IMR-90 (cell line): ENCODE measurements at places on chromosomes 1 and 21. TPM values are rescaled to one million over a fixed set of nuclear protein-coding genes. Genes with fewer than 3 reads are reported as not detected.

Gene SPRR3
- not detected in 2 replicates for total RNA-seq

Gene AIRE
- total RNA-seq: not detected in 2 replicates

Gene CLCA4
- total RNA-seq: not detected in 2 replicates

Gene ZNF695
- 0.54 and 1.1 TPM in 2 replicates for total RNA-seq

Gene TGFB2
- total RNA-seq: 3.8 and 5.3 TPM in 2 replicates

Gene GBP7
- total RNA-seq: not detected in 2 replicates

Gene SYF2
- total RNA-seq: 8.6 and 22.2 TPM in 2 replicates

Gene PSMA5
- 75.5 and 83.9 TPM in 2 replicates for total RNA-seq

Gene ACTL8
- under 0.01 and 0.28 TPM in 2 replicates for total RNA-seq

Gene AMY2B
- total RNA-seq: 0.72 and 1.1 TPM in 2 replicates

Gene KRTAP7-1
- not detected in 2 replicates for total RNA-seq

Gene CD84
- total RNA-seq: not detected in 2 replicates

Gene OR2L2
- not detected in 2 replicates for total RNA-seq

Gene TMPRSS2
- total RNA-seq: not detected in 2 replicates

Gene RASSF5
- 0.18 and 0.56 TPM in 2 replicates for total RNA-seq

Gene TMEM82
- total RNA-seq: not detected in 2 replicates

Gene NUP210L
- under 0.01 TPM in 2 replicates for total RNA-seq

Gene NEXN
- total RNA-seq: 5.2 and 10.3 TPM in 2 replicates

Gene IQGAP3
- total RNA-seq: 13.6 TPM in 2 replicates

Gene PAPPA2
- 0.18 and 0.28 TPM in 2 replicates for total RNA-seq

Gene SYTL1
- 0.18 and 0.28 TPM in 2 replicates for total RNA-seq

Gene LCE3E
- total RNA-seq: not detected in 2 replicates

Gene IFI16
- total RNA-seq: 45.0 and 60.3 TPM in 2 replicates

Gene TCEA3
- 3.0 and 3.3 TPM in 2 replicates for total RNA-seq

Gene ECM1
- total RNA-seq: 17.2 and 20.1 TPM in 2 replicates

Gene MCOLN2
- total RNA-seq: 0.54 and 1.1 TPM in 2 replicates

Gene DDR2
- total RNA-seq: 194 and 245 TPM in 2 replicates

Gene FOXD3
- total RNA-seq: not detected in 2 replicates

Gene IFNLR1
- total RNA-seq: not detected in 2 replicates

Gene CD164L2
- total RNA-seq: not detected in 2 replicates

Gene BACE2
- total RNA-seq: 17.0 and 18.1 TPM in 2 replicates

Gene C1QA
- total RNA-seq: not detected in 2 replicates

Gene URB1
- 12.7 and 14.2 TPM in 2 replicates for total RNA-seq
